Hematopoietic multipotent progenitor cell treated with erythropoietin and hydrocortisone succinate and interleukin-3 and kit ligand, for 4 days (in vitro differentiated cells): ENCODE measurements at places on chromosomes 12 and 14.
A peak's percentile ranks its signal among the peaks of the same experiment; 100 is the strongest.

- DNase-seq, result no peak
Measured at GRCh38 chr12:98449584-98449983, 65.8 kb upstream of the TMPO start.

- DNase-seq, result peak; percentile 52
Measured at GRCh38 chr12:117098361-117099217, 627 bp downstream of the TESC start.

DNA sequence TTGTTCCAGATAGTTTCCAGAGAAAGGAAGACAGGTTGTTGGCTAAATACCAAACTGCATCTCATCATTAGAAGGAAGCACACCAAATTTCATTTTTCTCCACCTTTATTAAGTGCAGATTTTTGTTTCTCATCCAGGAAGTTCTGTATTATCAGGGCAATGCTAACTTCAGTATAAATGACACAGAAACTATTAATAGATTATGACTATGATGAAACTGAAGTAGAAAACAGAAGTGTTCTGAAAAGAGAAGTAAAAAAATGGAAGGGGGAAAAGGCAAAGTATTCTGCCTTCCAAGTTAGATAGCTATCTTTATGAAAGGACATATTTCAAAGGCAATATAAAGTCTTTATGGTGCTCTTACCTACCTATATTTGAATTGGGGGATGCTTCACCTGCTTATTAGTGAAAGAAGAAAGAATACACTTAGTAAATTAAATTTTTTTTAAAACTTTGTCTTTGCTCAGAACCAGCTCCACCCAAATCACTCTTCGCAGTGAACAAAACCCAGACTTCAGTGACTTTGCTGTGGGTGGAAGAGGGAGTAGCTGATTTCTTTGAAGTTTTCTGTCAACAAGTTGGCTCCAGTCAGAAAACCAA is 223.9 kb downstream of the PTPRO start:
- DNase-seq, result peak; percentile 68

- peak; percentile 58 for DNase-seq
Measured at GRCh38 chr14:35374263-35374712, 30.3 kb downstream of the NFKBIA start.

GRCh38 chr12:69096669-69097335 is 142.6 kb upstream of the CPSF6 start:
- peak; percentile 29 for DNase-seq

DNA sequence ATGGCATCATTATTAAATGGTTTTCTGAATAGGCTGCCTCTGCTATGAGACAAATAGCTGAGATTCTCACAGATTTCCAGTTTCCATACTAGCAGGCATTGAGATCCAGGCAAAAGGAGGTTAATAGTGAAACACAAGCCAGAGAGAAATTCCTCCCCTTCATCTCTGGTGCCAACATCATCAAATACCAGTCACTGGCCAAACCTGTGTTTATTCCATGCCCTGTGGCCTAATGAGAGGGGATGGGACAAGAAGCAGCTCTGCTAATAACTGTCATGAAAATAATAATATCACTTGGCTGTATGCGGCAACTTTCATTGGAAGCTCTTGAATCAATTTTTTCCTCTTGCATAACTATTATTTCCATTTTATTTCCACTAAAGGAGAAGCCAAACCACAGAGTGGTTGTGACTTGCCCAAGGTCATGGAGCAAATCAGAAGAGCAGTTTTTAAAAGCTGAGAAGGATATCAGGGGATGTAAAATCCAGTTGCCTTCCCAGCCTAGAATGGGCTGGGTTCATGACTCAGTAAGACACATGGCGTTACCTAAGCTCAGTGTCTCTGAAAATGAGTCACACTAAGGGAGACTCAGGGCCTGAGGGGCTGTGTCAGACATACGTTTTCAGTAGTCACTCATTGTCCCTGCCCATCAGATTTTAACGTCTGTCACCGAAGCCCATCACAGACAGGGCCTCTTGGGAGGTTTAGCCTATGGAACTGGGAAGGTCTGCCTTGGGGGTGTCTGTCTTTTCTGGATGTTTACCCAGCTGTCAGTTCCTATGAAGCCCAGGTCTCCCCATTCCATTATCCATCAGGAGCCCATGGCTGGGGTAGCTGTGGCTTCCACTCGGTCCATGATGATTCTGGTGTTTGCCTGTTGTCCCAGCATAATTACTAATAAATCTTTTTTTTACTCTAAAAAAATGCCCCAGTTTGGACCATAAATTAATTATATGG is 208.8 kb upstream of the EEA1 start:
- no peak for DNase-seq

DNA sequence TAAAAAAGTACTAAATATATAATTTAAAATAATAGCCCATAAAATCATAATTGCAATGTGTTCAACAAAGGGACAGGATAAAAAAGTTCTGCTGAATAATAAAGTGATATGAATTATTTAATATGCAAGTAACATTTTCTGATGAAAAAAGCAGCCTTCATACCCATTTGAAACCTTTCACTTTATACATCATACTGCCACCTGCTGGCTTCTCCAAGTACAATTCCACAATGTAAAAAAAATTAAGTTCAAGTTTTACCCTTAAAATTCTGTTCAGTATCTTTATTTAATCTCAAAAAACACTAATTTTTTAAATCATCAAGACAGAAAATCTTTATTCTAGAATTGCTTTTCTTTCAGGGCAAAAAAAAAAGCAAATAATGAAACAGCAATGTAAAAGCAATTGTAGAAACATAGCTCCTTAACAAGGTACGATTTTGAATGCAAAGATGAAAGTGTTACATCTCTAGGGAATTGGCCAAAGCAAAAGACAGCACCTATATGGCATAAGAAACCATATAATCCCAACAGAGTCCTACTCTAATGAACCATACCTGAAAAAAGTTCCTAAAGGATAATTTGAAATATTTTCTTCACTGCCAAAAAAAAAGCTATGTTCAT is 15.0 kb downstream of the MDM1 start:
- DNase-seq, result peak; percentile 86
